HCEC 1CT (cell line): ENCODE measurements at places on chromosomes 2 and 18.

DNA sequence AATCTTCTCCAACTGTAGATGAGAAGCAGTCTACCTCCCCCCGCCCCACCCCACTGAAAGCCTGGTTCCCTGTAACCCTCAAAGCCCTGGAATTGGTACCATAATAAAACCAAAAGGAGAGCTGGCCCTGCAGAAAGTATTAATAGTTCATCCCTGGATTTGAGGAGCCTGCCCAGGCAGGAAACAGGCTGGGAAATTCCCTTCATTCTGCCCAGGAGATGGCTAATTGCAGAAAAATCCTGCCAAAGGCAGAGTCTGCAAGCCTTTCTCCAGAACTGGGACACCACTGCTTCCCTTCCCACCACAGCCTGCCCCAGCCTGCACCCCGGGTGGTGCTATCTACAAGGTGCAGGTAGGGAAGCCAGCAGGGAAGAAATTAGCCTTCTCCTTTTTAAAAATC, 16.3 kb downstream of the GKN2 start:
- DNase-seq: peak; percentile 31

GRCh38 chr2:42648796-42649195, 80.4 kb downstream of the MTA3 start:
- DNase-seq: no peak

- DNase-seq: no peak
Observed at GRCh38 chr2:236830926-236831325, 254.8 kb upstream of the COPS8 start.

GRCh38 chr18:52682260-52682659, 342.3 kb downstream of the DCC start:
- DNase-seq: no peak

DNA sequence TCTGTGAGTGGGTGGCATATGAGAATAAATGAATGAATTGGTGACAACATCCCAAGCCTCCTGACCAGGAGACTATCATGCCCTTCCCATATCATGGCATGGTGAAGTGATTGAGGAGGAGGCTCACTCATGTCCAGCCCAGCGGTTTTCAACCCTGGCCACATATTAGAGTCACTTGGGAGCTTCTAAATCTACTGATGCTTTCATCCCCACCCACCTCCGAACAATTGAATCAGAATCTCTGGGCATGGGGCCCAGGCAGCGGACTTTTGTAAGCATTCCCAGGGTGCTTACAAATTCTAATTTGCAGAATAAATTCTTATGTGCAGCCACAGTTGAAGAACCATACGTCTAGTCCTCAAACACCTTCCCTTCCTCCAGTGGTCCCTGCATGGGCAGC, 81.7 kb upstream of the SEC11C start:
- DNase-seq: no peak

- DNase-seq: no peak
Observed at GRCh38 chr2:241958818-241959545, 89.5 kb downstream of the RTP5 start.

DNA sequence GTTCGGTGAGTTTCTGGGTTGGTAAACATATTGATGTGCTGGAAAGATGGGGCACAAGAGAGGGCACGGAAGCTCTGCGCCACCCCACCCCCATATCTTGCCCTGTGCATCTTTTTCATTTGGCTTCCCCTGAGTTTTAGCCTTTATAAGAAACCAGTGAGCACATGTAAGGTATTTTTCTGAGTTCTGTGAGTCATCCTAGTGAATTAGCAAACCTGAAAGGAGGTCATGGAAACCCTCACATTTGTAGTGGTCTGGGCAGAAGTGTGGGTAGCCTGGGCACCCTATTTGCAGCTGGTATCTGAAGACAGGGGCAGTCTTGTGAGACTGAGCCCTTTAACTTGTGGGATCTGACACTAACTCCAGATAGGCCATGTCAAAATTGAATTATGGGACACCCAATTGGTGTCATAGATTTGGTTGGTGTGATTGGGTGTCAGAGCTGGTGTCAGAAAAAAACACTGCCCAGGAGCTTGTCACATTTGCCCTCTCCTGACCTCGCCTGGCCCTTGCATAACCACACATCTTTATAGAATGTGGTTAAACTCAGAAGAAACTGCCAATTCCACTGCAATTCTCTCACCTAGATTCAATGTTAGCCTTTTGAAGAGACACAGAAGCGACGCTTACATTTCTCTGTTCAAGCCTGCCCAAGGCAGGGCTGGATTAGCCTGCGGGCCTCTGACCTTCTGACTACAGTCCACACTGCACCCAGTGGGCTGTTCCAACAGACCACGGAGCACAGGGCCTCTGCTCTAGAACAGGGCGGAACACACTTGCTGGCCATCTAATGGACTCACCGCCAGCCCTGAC, 12.0 kb upstream of the GALM start:
- DNase-seq: no peak

DNA sequence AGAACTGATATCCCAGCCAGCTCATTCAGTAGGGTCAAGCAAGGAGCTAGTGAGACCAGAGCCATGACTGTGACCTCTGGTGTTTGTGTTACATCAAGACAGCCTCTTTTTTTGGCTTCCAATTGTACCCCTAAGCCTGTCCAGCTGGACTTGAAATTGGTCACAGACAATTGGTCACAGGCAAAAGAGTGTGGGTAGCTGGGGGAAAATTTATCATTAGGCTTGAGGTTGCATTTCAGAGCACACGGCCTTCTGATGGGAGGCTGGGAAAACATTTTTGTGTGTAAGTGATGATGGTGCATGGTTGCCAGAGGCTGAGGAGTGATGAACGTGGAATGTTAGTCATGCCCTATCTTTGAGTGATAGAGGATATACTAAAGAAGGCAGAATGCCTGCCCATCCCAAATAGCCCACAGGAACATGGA, 285.1 kb upstream of the SLC14A2 start:
- no peak for DNase-seq

DNA sequence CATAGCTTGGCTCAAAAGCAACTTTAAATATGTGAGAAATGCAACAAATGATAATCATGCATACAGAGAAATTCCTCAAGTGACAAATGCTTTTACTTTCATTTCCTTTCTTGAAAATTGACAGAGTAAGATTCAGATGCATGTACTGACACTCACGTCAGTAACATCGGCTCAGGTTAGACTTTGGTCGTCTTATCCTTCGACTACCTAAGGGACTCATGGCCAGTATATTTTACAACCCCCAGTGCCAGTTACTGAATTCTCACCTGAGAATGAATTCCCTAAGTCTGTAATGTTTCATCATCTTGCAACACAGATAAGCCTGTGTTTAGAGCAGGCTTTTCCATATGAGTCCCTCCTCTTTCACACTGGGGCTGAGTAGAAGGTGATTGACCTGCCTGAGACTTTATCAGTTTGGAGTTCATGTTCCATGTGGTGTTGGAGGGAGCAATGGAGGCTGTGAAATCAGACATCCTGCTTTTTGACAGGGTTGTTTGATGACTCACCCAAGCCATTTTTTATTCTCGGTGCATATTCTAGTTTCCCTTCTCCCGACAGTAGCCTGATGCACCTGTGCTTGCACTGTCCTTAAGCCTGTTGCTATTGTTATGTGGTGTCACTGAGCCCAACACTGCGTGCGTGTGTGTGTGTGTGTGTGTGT, 30.5 kb upstream of the ATP8B1 start:
- DNase-seq: peak; percentile 26

- DNase-seq: no peak
Observed at GRCh38 chr2:214587442-214587841, 176.6 kb downstream of the VWC2L start.

DNA sequence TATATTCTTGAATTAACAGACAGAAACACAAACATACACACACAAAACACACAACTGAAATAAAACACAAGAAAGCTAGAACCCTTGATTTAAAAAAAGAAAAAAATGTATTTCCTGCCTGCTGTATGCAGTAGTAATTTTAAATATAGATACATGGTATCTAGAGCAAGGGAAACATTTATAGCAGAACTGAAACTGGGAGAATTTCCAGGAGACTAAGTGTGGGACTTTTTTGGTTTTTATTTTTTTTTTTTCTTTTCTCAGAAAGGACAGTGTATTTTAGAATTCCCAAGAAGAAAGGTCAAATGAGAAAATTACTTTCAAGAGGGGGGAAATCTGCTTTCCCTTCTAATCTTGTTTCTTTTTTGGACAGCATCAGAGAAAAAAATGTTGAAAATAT, 558.9 kb upstream of the PKDCC start:
- no peak for DNase-seq
